GM19239 (cell line): ENCODE measurements at places on chromosomes 13 and 19.

GRCh38 chr19:5578097-5578846 is 10.5 kb upstream of the TINCR start:
- peak; percentile 89 for DNase-seq

GRCh38 chr13:92461402-92461801 is 765.2 kb upstream of the GPC6 start:
- DNase-seq: no peak

GRCh38 chr13:49374585-49375290 is 69.1 kb downstream of the CAB39L start:
- DNase-seq: no peak

- no peak for DNase-seq
Measured at GRCh38 chr13:102460806-102461205, 59.0 kb upstream of the FGF14 start.

DNA sequence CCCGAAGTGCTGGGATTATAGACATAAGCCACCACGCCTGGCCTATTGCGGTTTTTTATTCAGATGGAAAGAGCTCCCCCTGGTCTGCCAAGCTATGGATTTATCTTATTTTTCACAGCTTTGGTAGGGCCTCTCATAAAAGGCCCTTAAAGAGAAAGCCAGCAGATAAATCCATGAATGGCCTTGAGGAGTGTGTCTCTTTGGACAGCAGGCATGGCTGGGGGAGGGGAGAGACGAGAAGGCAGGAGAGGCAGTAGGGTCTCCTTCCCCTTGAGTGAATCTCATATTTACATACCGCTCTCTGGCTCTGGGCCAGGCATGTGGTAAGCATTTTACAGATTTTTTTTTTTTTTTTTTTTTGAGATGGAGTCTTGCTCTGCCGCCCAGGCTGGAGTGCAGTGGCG is 25.2 kb downstream of the MARK4 start:
- no peak for DNase-seq

DNA sequence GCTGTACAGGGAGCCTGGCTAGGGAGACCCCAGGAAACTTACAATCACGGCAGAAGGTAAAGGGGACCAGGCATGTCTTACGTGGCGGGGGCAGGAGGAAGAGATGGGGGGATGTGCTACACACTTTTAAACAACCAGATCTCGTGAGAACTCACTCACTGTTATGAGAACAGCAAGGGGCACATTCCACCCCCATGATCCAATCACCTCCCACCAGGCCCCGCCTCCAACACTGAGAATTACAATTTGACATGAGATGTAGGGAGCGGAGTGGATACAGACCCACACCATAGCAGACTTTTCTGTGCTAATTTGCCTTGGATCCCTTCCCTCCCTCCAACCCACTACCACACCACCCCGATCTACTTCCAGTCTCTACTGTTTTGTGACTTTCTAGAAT is 106.7 kb upstream of the PEG3 start:
- no peak for DNase-seq

GRCh38 chr19:46514589-46515289 is 19.1 kb upstream of the PNMA8B start:
- DNase-seq: no peak

DNA sequence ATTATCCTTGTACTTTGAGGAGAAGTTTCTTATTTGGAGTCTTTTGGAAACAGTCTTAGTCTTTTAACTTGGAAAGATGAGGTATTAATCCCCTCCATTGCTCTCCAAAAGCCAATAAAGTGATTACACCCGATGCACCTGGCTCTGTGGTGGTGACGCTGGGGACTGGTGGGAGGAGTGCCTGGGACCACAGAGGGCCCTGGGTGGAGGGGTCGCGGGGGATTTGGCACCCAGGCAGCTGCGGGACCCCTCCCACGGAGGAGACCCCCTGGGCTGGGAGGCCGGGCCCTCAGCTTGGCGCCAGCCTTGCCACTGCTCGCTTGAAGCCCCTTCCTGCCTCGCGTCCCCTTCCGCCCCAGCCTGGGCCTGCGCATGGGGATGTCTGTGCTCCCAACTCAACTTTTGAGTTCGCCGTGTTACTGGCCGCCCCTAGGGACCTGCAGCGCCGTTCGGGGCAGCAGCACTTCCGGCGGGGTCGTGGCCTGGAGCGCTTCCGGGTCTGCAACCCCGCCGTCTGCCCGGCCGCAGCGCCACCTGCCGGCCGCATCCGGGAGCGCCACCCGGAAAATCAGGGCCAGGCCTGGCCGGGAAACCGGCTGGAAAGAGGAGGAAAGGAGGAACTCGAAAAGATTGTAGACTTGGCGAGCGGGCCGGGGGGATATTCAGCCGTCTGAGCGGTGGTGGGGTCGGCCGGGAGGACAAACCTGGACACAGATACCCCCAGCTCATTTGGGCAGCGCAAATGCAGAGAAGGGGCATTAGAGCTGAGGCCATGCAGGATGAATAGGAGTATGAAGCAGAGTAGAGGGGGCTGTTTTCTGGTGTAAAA is 8.4 kb downstream of the PEAK3 start:
- DNase-seq: peak; percentile 100

- no peak for DNase-seq
Measured at GRCh38 chr13:94542917-94543316, 53.0 kb downstream of the TGDS start.

DNA sequence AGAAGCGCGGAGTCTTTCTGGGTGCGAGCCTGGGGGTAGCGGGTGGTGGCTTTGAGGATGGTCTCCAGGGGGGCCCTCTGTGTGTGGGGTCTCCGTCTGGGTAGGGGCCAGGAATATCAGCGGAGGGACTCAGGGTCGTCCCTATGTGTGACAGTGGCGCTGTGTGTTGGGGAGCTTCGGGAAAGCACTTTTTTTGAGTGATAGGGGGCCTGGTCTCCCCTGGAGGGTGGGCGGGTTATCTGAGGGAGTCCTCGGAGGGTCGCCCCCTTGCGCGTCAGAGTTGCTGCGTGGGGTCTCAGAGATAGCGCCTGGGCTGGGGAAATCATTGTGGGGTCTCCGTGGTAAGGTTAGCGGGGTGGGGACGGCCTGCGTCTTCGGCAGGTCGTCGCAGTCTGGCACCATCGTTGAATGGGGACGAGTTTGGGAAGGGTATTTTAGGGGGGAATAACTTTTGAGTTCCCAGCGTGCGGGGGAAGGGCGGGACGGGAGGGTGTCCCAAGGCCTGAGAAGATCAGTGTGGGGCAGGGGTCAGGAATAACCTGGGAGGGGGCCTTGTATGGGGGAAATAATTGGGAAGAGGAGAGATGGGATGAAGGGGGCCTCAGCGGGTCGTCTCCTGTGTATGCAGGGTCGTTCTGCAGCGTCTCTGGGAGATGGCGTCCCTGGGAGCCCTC is 857 bp downstream of the IER2 start:
- DNase-seq: no peak

- DNase-seq: no peak
Measured at GRCh38 chr13:98751861-98752466, 508 bp downstream of the SLC15A1 start.
